Nucleus accumbens (tissue), 56 donors: ENCODE measurements at places on chromosomes 6 and 20.
A peak's percentile ranks its signal among the peaks of the same experiment; 100 is the strongest.

DNA sequence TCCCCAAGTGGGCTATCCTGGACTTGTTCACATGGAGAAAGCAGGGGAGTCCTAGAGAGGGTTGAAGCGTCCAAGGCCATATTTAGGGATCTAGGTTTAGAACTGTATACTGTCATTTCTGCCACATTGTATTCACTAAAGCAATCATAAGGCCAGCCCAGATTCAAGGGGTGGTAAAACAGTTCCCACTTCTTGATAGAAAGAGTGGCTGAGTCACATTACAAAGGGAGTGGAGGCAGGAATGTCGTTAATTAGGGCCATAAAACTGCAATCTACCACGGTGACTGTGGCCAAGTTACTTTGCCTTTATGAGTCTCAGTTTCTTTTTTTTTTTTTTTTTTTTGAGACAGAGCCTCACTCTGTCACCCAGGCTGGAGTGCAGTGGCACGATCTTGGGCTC, 7.4 kb upstream of the UBR2 start:
- no peak for DNase-seq

DNA sequence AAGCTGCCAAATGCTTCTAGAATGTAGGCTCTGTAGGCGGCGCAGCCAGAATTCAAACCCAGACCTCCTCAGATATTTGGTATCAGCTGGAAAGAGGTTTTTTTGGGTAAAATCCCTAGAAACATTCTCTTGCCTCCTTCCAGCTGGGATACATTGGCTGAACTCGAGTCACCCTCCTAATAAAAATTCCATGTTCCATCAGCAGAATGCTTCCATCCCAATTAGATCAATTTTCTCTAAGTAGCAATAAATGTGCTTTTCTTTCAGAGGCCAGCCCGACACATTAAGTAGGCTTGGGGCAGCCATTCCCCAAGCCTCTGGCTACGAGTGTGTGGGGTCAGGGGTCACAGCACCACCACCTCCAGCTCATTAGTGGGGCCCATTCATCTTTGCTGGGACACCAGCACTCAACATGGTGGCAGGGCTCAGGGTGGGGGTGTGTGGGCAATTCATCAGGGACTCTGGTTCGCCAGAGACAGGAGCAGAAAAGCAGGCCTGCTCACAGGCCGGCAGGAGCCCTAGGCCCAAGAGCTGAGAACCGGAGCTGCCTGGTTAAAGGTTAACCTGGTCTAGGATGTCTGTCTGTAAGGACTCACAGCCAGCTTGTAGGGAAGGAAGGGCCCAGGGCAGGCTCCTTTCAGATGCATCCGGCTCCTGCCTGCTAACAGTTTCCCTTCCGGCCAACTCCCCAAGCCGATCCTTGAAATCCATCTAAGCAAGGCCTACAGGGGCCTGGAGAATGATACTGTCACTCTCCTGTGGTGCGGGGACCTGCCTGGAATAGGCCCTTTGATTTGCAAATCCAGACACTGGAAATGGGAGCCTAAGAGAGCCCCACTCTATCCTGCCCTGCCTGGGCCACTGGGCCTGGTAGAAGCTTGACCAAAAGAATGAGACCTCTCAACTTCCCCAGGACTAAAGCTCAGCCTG, 159.1 kb upstream of the TOP1 start:
- DNase-seq, result no peak

DNA sequence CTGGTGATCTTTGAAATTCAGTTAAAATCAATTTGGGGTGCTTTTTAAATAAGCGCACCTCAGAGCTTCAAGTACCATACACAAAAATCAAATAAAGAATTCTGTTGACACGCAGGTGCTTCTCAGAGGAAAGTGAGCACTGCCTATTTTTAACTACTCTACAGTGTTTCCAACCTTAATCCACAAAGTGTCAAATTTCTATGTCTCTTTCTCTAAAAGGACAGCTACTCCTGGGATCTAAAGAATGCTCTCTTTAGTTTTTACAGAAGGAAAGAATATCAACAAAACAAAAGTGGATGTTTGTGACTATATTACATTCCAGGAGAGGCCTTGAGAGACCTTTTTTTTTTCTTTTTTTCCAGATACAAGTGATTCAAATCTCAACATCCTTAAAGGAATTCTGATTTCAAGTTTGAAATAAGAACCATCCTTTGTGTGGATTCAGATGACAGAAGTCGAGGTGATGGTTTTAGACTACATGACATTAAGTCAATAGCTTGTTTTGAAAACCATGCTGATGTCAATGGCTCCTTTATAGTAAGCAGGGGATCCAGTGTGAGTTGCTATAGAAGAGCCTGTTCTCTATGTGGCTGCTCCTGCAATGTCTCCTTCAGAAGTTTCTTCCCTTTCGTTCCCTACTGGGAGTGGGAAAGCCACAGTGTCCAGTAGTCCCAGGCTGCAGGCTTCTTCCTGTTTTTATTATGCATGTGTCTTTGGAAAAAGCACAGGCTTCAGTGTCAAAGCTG, 67.2 kb upstream of the DEFB112 start:
- no peak for DNase-seq

- DNase-seq, result no peak
Observed at GRCh38 chr20:47686545-47686944, 98.7 kb downstream of the SULF2 start.

DNA sequence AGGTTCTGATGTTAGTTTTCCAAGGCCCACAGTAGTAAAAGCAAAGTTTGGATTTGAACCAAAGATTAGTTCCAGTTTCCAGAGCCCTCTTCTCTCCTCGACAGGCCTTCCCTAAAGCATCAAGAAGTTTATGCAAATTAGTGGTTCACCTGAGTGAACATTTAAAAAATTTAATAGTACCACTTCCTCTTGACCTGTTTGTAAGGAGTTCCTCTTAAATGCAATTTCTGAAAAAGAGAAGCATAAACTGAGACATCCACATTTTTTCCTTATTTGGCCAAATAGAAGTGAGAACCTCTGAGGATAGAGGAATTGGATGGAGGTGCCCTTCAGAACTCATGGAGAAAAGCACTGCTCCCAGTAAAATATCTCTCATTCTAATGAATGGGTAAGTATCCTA, 1.2 kb upstream of the DSE start:
- no peak for DNase-seq

DNA sequence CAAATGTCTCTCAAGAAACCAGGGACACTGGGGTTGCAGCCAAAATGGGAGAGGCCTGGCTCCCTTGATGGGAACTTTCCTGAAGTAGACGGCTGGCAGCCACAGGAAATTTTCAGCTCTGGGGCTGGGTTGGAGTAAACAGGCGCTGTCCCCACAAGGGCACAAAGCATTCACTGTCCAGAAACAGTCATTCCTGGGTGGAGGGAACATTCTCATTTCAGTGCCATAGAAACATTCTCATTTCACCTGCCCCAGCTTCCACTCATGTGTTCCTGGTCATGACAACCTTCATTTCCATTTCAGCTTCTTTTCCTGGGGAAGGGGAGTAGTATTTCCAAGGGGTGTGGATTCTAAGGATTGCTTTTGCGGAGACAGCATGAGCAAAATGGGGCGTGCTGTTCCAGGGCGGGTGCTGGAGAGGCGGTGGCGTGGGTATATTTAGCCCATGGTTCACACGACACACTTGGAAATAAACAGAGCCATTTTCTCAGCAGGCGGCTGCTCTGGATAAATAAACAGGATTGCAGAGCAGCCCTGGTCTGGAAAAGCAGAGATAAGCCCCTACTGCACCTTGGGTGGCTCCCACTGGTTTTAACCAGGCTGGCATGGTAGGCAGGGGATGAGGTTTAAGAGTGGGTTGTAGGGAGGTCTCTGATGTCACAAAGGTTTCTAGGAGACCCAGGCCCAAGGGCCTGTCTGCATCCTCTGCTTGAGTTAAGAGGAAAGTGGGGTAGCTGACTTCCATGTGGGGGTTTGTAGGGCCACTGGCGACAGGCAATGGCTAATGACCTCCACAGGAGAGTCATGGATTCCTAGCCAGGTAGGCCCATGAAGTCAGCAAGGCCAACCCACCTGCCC, 32.9 kb downstream of the COX4I2 start:
- peak; percentile 85 for DNase-seq

DNA sequence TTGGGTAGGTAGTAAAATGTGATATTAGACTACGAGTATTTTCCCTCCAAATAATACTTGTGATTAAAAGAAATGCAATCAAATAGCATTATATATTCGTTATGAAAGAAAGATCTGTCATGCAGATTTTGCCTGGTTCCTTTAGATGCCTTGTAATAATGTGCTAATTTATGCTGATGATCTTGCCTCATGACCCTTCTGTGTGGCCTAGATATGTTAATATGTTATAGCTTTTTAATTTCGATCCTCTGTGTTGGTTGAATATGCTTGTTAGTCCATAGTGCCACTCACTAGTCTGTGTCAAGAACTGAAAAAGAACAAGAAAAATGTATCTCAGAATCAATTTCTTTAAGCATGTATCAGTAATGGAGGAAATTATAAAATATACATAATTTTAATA, 31.9 kb downstream of the CDKAL1 start:
- DNase-seq, result no peak

GRCh38 chr6:3789018-3789895, 37.7 kb upstream of the PXDC1 start:
- no peak for DNase-seq

DNA sequence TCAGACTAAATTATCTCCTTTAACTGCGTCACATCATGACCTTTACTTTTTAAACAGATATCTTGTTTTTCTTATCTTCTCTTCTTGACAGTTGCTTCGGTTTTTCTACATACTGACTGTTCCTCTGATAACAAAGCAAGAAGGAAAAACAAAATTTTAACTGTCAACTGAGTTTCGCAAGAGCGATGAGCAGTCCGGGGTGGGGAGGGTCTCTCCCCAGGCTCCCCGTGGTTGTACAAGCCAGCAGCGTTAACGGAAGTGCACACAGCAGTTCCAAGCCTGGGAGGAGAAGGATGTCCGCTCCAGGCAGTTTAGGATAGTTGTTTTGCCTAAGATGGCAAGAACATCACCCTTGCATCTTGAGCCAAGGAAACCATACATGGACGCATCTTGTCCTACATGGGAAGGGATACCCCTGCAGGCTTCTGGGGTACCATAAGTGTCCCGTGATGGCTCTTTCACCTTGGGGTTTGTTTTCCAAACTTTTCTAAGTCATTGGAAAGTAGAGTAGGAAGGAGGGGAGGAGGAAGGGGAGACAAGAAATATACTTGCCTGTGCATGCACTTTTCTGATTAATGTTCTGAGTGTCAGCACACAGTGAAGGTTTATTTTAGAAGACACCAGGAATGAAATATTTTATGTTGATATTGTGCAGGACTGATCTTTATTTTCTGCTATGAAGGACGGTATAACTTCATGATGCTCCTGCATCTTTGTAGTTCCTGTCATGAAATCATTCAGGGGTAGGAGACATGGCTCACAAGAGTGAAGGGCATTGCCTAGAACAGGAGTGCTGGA, 20.8 kb downstream of the SLC24A3 start:
- no peak for DNase-seq

GRCh38 chr20:3172126-3172932, 1.0 kb downstream of the LZTS3 start:
- no peak for DNase-seq

DNA sequence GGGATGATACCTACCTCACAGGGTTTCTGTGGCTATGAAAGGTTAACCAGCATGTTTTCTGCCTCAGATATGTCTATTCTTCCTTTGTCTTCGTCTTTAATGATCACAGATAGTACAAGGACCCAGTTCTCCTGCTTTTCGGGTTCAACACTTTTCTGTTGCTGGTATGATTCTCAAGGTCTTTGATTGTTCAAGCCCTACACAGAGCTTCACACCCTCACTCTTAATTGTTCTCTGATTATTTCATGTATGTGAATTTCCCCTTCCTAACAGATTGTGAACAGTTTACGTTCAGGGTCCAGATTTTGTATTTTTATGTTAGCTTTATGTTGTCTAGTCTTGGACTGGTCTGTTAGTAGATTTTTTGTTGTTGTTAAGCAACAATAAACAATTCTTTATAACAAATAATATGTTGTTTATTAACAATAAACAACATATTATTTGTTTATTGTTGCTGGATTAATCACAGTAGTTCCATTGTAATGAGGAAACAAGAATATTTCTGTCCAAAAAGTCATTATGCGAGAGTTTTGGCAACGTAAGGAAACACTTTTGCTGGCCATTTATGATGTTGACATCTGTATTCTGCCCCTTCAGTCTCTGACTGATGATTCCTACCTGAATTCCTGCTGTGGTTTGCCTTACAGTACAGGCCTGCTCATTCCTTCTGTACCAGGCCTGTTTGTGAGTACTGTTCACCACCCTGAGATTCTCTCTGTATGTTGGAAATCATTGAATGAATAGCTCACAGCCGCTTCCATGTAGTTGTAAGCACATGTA, 27.2 kb upstream of the TULP4 start:
- DNase-seq, result no peak

- DNase-seq, result no peak
Observed at GRCh38 chr6:43086022-43086658, 10.0 kb downstream of the PTK7 start.

DNA sequence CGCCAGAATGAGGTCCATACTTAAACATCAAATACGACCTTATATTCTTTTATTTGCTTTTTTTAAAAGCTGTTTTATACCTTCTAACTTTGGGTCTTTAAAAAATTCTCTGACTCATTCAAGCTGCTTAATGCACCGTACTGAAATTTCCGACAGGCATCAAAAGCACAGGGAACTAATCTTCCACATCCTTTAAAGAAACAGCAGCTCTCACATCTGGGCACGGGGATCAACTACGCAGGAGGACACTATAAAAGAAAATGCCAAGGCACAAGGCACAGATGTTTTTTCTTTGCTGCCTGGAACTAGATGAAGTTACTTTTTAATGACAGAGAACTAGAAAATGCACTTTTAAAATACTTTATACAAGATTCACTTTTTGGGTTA, 112.4 kb upstream of the ARG1 start:
- DNase-seq, result no peak

- peak; percentile 8 for DNase-seq
Observed at GRCh38 chr20:56465997-56466396, 2.4 kb upstream of the RTF2 start.

DNA sequence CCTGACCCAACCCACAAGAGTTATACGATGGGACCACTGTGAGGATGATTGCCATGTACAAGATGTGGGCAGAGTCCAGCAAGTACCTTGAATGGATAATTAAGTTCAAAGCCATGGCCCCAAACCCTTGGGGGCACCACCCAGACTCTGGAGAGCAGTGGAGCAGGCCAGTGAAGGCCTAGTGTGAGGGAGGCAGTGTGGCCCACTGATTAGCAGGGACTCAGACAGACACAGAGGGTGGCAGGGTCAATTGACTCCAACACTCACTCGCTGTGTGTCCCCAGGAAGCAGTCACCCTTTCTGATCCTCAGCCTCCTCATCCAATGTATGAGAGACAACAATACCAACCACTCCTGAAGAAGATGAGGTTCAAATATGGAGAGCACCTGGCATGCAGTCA, 1.7 kb upstream of the BPIFA1 start:
- DNase-seq, result no peak

DNA sequence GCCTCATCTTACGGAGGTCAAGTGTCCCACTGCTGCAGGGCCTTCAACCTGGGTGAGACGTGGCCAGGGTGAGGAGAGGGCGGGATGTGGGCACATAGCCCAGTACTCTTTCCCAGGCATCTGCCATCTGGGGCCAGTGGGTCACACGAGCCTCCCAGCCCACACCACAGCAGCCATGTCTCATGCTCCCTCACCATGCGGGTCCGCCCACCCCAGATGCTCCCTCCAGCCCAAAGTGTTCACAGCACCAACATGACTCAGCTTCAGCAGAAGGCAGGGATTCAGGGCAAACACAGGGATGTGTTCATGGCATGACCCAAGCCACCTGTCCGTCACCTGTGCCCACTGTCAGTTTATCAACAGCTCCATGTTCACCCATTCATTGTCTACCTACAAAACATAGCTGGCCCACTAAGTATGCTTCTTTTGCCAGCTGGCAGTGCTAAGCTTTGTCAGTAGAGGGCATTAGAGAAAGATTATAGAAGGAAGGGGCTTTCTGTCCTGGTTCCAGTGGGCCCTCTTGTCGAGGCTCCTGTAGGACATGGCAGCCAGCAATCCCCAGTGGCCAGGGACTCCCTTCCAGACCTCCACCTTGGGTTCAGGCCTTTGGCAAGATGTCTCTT, 109.2 kb downstream of the FOXF2 start:
- no peak for DNase-seq
